ENCODE measurements at places on chromosomes 3 and 15.

- peak; percentile 32 for DNase-seq
These were observed 90.8 kb upstream of the FGF12 start for GRCh38 chr3:192818126-192818525.

DNA sequence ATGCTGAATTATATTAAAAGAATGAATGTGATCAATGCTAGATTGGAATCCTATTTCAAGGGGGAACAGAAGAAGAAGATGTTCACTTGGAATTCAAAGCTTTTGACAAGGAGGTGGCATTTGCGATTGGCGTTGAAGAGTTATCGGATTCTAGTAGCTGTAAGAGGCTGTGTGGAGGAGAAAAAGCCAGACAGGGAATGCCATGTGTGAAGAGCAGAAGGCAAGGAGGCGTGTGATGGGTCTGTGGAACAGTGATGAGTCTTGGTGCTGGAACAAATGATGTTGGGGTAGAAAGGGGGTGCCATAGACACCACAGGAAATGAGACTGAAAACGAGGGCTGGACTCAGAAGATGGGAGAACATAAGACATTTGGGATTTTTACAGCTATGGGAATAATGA lies 30.5 kb upstream of the ATP10A start:
- no peak for DNase-seq

GRCh38 chr3:71047616-71048531 lies 535.7 kb downstream of the FOXP1 start:
- DNase-seq = no peak

DNA sequence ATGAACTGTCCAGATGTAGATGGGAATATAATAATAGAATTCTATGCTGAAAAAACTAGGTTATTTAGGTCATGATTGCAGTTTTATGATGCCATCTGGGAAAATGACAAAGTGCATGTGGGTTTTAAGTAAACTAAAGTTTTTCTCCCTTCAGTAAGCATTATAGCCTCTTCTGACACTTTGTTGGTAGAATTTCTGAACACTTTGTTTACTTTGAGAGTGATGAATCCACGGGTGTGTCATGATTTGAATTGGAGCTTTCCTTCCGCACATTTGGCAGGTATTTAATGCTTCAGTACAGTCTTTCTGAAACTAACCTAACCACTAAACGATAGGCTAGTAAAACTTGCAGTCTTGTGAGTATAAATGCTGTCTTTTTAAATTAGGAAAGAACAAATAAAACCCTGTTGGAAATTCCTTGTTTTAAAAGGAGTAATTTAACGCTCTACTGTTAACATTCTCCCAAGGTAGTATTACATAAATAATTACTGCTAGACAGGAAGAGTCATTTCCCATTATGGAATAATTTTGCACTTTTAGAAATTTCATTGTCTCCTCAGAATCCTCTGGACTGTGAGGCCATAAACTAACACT lies 7.0 kb downstream of the FILIP1L start:
- peak; percentile 14 for DNase-seq

GRCh38 chr15:72783004-72783639 lies 436 bp downstream of the ADPGK start:
- no peak for DNase-seq

GRCh38 chr3:52743152-52743551 lies 27.6 kb downstream of the NEK4 start:
- DNase-seq = no peak

GRCh38 chr15:39610665-39611064 lies 29.8 kb downstream of the THBS1 start:
- DNase-seq = no peak

DNA sequence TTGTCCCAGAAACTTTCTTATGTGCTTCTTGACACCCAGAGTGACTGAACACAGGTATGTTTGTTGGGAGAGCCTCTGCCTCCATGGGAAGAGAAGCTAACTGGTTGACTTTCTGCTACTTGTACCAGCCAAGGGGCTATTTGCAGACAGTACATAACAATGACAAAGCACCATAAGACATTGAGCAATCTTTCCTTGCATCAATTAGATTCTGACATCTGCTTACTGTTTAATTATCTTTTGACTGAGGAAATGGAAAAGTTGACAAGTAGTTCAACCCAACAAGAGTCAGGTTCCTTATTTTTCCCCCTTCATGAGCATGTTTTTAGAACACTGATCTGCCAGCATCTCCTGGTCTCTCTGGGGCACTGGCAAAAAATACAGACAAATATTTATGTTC lies 157.7 kb downstream of the RPLP1 start:
- peak; percentile 85 for DNase-seq

DNA sequence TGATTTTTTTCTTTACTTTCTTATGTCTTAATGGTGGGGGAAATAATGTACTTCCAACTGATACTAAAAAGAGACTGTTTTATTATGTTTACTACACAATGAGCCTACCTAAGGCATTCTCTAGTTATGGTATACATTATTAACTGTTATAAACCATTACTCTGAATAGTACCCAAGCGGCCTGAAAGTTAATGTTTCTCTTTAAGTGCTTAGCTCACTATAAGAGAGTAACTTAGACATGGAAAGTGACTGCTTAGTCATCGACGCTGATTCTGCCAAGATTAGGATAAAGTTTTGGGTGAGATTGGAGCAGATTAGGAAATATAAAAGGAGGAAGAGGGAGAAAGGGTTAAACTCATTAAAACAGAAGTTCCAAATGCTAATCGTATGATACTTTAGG lies 365.0 kb downstream of the NLGN1 start:
- DNase-seq = no peak

- DNase-seq = no peak
These were observed 52.9 kb downstream of the PPCDC start for GRCh38 chr15:75076277-75076676.

DNA sequence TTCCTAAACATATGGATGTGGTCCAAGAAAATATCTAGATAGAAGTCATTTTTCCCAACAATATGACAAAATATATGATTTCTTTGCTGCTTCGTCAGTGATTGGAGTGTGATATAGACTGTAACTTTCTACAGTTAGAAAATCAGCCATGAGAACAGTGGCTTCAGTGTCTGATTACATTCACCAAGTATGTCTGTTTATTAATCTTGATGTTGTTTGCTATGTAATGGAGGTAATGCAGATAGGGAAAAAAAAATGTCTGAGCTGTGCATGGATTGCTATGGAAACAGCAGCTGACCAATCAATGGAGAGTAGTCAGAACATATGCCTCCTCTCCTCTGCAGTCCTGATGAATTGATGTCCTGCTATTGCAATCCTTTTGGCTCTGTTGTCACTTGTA lies 72.3 kb upstream of the GAP43 start:
- peak; percentile 58 for DNase-seq

- no peak for DNase-seq
These were observed 70.7 kb downstream of the IQSEC1 start for GRCh38 chr3:13002398-13003124.

DNA sequence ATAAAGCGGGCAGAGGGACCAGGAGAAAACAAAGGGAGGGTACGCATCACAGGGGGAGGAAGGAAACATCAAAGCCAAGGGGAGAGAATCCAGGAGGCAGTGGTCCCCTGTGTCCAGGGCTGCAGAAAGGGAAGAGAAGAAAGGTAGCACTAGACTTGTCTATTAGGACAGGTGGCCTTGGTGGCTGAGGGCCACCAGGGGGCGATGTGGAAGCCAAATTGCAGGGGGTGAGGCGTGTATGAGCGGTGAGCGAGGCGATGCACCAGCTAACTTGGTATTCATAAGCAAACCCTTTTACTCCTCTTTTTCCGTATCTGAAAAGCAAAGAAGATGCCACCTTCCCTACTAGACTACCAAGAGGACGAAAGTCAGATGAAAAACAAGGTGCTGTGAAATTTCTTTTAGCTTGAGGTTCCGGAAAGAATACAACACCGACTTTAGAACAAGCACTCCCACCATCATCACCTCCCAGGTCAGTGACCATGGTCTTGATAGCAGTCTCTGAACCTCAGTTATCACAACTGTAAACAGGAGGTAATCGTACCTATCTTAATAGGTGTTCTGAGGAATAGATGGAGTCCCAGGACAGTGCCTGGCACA lies 654.4 kb upstream of the ADAMTS9 start:
- DNase-seq = no peak

DNA sequence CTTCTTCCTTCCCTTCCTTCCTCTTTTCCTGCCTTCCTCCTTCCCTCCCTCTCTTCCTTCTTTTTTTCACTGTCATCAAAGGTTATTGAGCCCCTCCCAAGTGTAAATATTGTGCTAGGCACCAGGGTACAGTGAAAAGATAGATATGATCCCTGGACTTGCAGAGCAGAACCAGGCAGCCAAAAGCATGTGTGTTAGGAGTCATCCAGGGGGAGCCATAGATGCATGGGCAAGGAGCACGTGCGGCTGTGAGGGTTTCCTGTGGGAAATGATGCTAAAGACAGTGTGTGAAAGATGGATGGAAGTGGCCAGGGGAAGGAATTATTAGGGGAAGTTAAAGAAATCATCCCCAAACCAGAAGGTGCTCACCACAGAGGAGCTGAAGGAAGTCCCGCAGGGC lies 65.2 kb downstream of the NR2F2 start:
- DNase-seq = no peak

GRCh38 chr15:83516935-83517334 lies 69.8 kb downstream of the SH3GL3 start:
- DNase-seq = no peak

DNA sequence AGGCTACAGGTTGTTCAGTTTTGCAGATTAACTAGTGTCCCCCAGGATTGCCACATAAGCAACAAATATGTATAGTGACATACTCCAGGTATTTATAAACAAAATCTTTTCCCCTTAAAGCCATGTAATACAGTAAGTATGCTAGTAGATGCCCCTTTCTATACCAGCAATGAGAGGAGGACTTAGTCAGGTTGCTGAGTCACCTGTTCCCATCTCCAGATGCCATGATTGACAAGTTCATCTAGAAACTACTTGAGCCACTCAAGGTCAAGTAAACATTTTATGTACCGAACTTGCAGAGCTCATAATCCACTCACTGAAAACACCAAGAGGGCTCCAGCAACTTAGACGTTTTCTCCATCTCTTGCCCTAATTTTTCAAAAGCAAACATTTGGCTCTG lies 18.2 kb downstream of the SLC9A9 start:
- no peak for DNase-seq

GRCh38 chr3:194640829-194641228 lies 7.6 kb upstream of the TMEM44 start:
- DNase-seq = no peak

DNA sequence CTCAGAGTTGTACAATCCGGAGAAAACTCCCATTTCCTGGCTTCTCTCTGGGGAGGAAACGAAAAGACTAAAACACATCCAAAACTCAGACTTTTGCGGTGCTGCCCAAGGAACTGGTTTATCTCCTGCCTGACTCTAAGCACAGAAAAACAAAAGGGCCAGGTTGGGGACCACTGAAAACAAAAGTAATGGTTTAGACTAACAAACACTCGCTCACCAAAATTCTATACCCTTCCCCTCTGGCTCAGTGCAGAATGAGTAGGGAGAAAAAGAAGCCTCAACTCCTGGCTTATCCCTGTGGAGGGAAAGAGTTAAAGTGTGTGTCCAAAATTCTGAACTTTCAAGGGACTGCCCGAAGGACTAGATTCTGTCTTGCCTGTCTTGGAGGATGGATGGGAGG lies 173.6 kb downstream of the FGF12 start:
- DNase-seq = no peak

GRCh38 chr3:43909149-43909548 lies 218.4 kb downstream of the ABHD5 start:
- DNase-seq = no peak

- no peak for DNase-seq
These were observed 22.3 kb downstream of the NR2F2 start for GRCh38 chr15:96352604-96353405.

GRCh38 chr3:188698436-188698835 lies 473.3 kb upstream of the TPRG1 start:
- DNase-seq = no peak

DNA sequence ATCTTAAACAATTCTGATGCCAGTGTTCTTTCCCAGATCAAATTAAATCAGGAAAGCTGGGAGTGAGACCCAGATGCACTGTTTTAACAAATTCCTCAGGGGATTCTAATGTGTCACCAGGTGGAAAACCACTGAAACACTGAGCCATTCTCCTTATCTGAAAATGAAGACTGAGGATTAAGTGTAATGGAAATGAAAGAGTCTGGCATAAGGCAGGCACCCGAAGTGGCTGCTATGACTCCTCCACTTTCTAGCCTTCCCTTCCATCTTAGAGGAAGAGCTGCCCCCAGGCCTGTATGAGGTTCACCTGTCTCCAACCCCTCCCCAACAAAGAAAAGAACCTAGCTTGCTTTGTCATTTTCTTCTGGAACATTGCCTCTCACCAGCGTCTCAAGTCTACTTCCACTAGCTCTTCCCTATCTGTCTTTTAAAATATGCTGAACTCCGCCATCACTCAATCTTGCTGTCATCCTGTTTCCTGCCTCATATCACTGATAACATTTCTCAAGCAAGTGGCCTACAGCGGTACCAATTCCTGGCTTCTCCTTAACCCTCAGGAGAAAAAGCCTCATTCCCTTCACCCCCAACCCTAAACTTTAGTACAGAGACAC lies 13.7 kb upstream of the ABHD2 start:
- DNase-seq = no peak

- DNase-seq = no peak
These were observed 135.0 kb downstream of the TJP1 start for GRCh38 chr15:29687204-29687815.

GRCh38 chr3:55505776-55506175 lies 18.7 kb upstream of the WNT5A start:
- DNase-seq = no peak

DNA sequence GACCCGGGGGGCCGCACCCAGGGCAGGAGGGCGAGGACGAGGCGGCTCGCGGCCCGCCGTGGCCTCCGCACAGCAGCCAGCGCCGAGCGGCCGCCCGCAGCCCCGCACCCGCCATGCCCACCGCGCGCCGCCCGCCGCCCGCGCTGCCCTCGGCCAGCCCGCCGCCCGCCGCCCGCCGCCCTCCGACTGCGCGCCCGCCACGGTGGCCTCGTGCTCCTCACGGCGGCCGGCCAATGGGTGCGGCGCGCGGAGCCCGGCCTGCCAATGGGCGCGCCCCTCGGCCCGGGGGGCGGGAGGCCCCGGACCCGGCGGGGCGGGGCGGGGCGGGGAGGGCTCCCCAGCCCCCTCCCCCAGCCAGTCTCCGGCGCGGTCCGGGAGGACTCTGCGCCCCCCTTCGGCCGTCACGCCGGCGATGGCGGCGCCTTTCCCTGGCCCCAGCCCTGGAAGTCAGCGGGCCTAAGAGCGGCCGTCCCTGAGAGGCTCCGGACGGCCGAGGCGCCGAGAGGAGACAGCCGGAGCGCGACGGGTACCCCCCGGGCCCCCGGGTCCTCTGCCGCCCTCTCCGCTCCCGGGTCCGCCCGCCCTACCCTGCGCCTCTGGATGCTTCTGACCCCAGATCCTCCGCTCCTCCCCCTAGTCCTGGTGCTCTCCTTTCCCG lies at the start of gene NT5DC2:
TSS of gene NT5DC2 (minus strand) at position 235 of the 658 bp plus-strand sequence. CDS start at position 115, 120 bp downstream.
- DNase-seq = peak; percentile 51

- no peak for DNase-seq
These were observed 68.1 kb downstream of the PFN2 start for GRCh38 chr3:149902498-149903139.

- DNase-seq = peak; percentile 62
These were observed 68.4 kb upstream of the TNFAIP8L3 start for GRCh38 chr15:51162865-51163762.

DNA sequence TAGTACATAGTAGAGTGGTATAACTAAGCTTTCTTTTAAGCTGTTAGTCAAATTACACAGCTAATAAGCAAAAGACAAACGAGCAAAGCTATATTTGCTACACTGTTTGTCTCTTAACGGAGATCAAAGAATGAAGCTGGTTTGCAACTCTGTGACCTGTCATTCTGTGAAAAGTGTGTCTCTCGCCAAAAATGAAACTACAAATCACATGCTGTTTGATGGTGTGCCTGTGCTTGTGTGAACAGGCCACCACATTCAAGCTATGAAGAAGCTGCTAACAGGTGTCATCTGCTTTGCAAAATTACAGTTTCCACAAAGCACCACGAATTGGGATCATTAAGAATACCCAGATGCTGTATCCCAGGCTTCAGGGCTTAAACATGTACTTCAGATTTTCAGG lies 667.8 kb upstream of the NAALADL2 start:
- no peak for DNase-seq
